Activated CD8-positive, alpha-beta T cell treated with anti-CD3 and anti-CD28 coated beads, Interleukin-2, amount 10 ng/mL, durations not matched to agents 7 days and 5 days (primary cell): ENCODE measurements at places on chromosomes 7 and 10.

- no peak for DNase-seq
These were observed 26.4 kb downstream of the FBXW4 start for GRCh38 chr10:101668566-101668965.

- DNase-seq = no peak
These were observed 50.2 kb downstream of the CXCL12 start for GRCh38 chr10:44334621-44335184.

DNA sequence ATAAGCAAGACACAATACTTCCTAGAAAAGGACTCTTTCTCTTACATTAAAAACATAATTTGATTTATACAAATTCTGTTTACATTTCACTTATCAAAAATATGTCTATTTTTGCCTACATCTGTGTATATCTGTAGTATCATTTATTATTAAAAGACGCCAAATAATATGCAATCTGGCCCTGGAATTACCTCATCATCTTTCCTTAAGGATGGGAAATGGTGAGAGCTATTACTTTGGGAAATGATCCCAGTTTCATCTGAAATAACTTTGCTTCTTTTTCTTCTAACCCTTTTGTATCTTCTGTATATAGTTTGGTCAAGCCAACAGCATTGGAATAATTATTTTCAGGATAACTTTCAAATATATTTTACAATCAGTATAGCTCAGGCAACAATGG lies 85.0 kb downstream of the FAS start:
- no peak for DNase-seq

DNA sequence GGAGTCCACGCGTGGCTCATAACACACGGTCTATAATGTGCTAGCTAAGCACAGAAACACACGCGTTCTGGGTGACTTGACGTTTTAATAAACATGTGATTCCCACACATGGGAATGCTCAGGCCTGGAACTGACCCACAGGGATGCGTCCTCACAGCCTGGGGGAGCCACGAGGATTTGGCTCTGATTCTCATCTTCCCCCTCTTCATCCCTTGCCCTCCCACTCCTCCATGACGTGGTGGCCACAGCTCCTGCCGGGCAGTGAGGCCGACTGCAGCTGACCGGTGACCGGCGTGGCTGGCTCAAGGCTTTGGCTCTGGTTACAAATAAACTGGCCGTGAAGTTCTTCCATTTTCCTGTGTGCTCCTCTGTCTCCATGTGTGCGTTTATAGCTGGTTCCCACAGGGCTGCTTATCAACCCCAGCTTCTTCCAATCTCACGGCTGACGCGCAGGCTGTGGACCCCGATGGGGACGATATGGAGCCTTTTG lies 40.9 kb upstream of the KLF6 start:
- no peak for DNase-seq

- DNase-seq = no peak
These were observed 59.6 kb upstream of the MKX start for GRCh38 chr10:27805180-27805579.

- no peak for DNase-seq
These were observed 105.5 kb upstream of the TMEM72 start for GRCh38 chr10:44805466-44806210.

- no peak for DNase-seq
These were observed 127.6 kb downstream of the CHN2 start for GRCh38 chr7:29322023-29322712.

- no peak for DNase-seq
These were observed 228.4 kb downstream of the FANK1 start for GRCh38 chr10:126124668-126125349.

DNA sequence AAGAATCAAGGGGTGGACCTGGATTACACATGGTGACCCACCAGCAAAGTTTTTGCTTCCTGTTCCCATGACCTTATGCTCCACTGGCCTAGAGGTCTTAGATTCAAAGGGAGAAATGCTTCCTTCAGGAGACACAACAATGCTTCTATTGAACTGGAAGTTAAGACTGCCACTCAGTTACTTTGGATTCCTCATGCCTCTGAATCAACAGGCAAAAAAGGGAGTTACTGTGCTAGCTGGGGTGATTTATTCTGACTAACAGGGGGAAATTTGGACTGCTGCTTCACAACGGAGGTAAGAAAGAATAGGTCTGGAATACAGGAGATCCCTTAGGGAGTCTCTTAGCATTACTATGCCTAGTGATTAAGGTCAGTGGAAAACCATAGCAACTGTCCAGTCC lies 10.3 kb downstream of the TMEM229A start:
- DNase-seq = no peak

GRCh38 chr10:49323896-49324270 lies 24.9 kb downstream of the C10orf71 start:
- no peak for DNase-seq

GRCh38 chr10:13907570-13907969 lies 320.8 kb downstream of the PRPF18 start:
- DNase-seq = no peak
